ENCODE measurements at places on chromosomes 6 and 20. TPM values are rescaled to one million over a fixed set of nuclear protein-coding genes. Genes with fewer than 3 reads are reported as not detected.

DNA sequence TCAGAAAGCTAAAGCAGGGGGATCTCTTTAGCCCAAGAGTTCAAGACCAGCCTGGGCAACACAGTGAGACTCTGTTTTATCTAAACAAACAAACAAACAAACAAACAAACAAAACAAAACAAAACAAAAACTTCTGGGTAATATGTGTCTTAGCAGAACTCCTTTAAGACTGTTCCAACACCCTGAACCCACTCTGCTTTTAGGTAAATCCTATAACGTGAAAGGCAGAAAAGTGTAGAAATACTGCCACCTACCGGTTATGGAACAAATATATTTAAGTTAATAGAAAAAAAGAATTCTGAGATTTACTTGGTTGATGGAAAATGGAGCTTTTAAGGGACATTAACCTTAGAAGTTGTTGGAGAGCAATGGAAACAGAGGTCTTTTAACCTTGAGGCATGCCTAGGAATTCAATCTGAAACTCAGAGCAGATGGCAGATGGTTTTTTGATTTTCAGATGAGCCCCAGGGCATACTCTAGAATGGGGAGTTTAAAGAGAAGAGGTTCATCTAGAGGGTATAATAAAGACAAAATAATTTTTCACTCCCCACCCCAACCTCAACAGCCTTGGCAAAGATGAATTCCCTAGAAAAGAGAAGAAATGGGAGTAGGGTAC lies 38.5 kb downstream of the SOD2 start:
- no peak overlapping the region for H3K27ac ChIP-seq
- H3K27me3 ChIP-seq = no peaks in the 10 kb centered on the region
- H3K4me1 ChIP-seq = peaks cover 6% of the 10 kb centered on the region
- H3K36me3 ChIP-seq = no peaks in the 10 kb centered on the region
- no peak overlapping the region for H3K4me3 ChIP-seq

DNA sequence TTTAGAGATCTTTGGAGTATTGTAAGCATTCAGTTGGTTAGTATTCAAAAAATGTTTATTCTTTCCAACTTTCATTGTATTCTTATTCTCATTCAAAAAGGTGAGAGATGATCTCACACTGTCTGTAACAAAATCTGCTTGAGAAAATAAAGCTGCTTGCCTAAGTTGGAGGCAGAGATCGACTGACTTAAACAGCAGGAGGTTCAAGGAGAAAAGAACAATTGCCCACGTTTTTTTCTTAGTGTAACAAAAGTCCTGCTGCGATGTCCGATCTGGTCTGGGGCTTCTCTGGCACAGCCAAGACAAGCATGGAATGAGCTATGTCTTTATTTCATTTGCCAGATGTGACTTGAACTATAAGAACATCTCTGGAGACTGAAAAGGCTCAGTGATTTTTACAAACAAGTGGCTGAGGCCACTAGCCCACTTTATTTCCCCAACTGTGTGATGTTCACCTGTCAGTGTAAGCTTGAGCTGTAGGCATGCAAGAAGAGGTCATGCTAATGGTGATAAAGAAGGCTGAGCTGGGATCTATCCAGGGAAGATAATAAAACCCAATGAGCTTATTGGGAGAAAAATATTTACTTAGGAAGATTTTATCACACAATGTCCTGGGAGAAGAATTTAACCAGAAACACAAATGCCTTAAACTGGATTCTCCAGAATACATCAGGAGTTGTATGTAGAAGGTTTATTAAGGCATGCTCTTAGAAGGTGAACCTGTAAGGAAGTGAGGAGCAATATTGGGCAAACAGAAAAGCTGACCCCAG lies 580.1 kb upstream of the BTBD3 start:
- peaks cover 24% of the 10 kb centered on the region for H3K4me1 ChIP-seq
- H3K27ac ChIP-seq = peak overlapping the region; percentile 7
- H3K27me3 ChIP-seq = no peaks in the 10 kb centered on the region
- DNase-seq = peak; percentile 47

The RNF217 gene
- 29.2 TPM for total RNA-seq

The SLC17A9 gene
- 10.2 TPM for total RNA-seq

DNA sequence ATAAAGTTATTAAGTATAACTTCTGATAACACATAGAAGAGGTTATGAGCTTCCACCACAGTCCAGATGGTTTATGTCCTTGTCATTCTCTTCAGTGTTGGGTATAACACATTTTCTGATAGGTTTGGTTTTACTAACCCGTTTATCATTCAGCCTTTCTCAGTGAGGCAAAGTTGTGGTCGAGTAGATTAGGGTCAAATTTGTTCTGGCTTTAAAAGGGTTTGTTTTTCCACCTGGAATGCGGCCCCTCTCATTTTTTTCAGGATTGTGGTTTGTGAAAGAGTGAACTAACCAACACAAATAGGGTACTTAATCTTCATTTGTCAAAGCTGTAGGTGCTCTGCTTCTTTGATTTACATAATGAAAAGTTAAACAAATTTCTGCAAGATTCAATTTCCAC lies 204.2 kb upstream of the ASCC3 start:
- DNase-seq = no peak
- no peak overlapping the region for H3K4me3 ChIP-seq
- no peaks in the 10 kb centered on the region for H3K36me3 ChIP-seq

The LY6G6D gene
- not detected for total RNA-seq

All from endodermal cell (in vitro differentiated cells).